Thymus (tissue), 14 donors: ENCODE measurements at places on chromosomes 11 and 22.

GRCh38 chr11:61080986-61081590 lies 21.2 kb upstream of the CD5 start:
- DNase-seq = no peak

DNA sequence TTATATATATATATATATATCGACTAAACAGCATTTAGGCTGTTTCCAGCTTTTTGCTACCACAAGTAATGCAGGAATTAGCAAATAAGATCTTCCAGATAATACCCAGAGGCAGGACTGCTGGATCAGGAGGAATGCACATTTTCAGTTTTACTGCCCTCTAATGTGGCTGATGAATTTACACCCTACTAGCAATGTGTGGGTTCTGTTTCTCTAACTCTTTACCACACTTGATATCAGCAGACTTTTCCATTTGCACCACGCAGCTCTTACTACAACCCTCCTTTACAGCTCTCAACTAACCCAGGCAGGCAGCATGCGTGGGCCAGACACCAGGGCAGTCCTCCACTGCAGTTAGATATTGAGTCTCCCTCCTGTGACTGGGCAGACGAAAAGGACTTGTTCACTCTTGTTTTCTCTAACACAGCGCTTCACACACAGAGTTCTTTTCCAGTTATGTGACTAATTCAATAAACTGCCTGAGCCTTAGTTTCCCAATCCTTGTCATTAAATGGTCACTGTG lies 67.7 kb downstream of the IGLL5 start:
- no peak for DNase-seq

DNA sequence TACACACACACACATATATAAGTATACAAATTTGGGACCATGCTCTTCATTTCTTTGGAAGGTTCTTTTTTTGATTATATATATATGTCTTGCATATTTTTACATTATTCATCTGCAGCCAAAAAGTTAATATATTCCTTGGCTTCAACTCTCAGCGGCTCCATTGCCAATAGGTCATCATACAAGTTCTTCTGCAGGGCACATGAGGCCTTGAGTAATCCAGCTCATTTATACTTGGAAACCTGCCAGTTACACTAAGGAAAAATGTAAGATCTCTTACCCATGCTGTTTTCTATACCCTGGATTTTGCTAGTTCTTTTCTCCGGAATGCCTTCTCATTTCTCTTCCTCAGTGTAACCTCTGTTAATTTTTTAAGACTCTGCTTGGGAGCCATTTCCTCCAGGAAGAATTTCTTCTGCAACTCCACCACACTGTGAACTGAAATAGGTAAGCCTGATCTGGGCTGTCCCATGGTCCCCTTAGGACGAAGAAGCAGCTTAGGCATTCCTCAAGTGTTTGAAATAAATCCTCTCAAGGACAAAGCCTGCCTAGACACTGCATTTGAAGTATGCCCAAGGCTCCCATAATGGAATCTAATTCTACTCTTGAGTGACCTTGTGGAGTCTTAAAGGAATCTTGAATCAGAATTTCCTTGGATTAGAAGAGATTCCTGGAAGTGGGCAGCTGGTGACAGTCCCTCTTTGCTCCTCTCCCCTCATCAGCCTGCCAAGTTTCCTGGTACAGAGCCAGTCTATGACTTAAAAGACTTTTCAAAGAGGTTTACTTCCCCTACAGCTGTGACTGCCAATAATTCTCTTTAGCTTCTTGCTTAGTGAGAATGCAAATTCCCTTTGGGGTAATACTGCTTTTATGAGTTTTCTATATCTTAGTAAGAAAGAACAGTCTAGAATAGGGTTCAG lies 182.8 kb downstream of the C11orf87 start:
- DNase-seq = no peak

GRCh38 chr22:38981005-38981991 lies 849 bp upstream of the APOBEC3B start:
- no peak for DNase-seq

GRCh38 chr11:68387840-68388239 lies 72.7 kb upstream of the PPP6R3 start:
- DNase-seq = no peak

- DNase-seq = no peak
These were observed 273.4 kb downstream of the FAM76B start for GRCh38 chr11:95516175-95516574.

GRCh38 chr22:48952256-48953102 lies 875.2 kb downstream of the BRD1 start:
- no peak for DNase-seq

DNA sequence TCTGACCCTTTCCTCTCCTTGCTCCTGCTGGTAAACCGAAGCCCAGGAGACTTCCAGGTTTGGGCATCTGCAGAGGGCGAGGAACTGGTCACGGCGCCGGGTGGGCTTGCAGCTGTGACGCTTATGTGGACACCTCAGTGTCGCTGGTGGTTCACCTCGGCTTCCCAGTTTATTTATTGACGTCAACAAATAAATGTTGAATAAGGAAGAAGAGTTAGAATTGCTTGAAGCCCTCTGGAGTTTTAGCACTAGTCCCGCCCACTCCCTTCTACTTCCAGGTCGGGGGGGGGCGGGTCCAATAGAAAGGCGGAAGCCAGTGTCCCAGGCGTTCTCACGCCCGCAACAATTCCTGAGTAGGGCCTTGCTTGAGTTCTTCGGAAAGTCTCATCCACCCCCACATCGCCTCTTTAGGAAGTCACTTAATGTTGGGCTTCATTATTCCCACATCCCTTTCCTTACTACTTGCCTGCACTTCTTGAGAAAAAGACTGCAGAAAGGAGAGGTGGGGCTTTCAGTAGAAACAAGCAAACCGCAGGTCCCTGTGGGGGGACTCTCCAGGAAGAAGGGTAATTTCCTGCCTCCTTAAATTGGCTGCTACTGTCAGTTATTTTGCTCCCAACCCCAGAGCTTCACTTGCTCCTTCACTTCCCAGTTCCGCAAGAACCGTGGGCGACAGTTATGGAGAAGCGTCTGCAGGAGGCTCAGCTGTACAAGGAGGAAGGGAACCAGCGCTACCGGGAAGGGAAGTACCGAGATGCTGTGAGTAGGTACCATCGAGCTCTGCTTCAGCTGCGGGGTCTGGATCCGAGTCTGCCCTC lies at the start of gene TTC9C:
Gene TTC9C (plus strand): TSS at position 316 of the 818 bp plus-strand sequence. CDS start 363 bp downstream, at position 679.
- DNase-seq = peak; percentile 91

DNA sequence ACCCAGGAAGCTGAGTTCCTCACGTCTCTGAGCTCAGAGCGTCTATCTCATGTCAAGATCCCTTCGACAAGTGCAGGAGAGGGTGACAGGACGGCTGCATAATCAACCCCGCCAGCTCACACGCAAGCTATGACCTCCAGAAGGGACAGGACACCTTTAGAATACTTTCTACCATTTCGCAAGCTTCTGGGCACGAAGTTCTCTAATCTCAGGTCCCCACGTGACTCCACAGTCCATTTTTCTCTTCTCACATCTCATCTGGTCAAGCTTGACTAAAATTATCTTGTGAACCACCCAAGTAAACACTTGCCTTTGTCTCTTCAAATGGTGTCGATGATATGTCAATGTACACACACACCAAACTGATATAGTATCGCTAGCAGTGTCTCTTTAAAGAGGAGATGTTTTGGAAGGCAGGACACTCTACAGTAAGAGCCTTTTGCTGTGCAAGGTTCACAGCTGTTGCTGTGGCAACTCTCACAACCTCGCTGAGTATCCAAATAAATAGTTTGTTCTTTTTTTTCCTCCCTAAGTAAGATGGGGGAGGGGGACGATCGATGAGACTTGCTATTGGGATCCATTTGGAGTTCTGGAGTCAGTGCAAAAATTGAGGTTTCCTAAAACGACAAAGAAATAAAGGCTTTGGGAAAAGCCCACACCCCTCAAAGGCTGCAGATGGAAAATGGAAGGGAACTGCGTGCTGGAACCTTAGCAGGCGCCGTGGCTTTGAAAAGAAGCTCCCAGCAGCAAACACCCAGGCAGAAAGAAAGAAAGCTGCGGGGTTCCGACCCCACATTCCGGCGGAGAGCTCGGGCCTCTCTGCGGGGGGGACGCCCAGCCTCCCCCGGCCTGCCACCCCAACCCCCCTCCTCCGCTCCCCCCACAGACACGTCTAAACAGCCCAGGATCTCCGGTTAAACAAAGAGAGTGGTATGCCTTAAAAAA lies 215.4 kb upstream of the UBASH3B start:
- no peak for DNase-seq

DNA sequence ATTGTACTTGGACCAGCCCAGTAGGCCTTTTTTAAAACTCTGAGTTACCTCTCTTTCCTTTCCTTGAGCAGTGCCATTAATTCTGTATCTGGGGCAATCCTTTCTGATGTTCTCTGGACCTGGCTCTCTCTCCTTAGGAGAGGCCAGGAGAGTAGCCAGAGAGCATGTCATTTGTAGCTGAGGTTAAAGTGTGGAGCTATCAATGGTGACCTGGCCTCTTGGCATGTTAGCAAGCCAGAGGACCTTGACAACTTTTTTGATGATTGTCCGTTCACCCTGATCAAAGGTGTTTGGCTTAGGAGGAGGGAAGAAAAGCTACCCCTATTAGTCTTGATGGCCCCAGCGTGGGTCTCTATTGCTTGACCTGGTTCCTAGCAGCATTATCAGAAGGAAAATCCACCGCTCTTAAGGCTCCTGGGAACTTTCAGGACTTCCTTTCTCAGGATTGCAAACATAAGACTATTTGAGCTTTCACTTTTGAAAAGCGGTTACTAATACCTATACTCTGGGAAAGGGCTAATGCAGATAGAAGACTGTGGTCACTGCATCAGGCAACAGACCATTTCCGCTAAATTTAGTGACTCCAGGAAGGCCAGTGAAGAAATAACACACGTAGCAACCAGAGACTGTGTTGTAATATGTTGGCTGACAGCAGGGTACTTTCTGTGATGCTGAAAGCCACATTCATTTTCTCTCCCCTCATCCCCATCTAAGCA lies 18.2 kb downstream of the LIMK2 start:
- no peak for DNase-seq

DNA sequence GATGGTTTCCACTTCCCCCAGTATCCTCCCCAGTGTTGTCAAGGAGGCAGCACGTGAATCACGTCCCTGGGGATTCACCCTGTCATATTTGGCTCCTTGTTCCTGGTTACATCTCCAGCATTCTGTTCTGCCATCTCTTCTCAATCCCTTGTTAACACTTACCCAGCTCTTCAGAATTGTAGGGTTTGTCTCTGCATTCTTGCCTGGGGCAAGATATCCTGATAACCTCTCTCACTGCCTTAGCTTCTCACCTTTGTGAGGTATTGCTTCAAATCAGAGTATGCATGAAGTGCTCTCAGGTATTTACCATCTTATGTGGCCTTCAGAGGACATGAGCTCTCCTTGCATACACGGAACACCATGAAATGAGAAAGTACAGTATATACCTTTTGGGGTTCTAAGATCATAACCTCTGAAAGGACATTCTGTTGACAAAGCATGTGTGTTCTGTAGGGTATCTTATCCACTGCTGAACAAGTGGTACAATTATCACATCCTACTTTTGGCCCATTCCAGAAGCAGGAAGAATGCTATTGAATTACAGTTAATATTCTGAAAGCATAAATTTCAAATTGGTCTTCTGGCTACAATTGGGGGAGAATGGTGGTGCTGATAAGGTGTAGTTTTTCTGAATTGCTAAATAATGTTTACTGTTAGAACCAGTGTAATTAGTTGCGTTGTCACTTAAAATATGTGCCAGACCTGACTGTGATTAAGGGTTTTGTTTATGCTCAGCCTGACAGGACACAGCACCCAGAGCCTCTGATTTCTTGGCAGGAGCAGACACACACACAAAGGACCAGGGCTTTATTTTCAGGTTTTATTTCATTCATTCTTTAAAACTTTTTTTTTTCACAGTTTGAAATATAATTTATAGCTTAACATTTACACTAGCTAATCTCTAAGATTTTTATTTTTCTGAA lies 32.7 kb downstream of the VSTM5 start:
- no peak for DNase-seq

- no peak for DNase-seq
These were observed 68.5 kb downstream of the C2CD3 start for GRCh38 chr11:74102321-74102720.

DNA sequence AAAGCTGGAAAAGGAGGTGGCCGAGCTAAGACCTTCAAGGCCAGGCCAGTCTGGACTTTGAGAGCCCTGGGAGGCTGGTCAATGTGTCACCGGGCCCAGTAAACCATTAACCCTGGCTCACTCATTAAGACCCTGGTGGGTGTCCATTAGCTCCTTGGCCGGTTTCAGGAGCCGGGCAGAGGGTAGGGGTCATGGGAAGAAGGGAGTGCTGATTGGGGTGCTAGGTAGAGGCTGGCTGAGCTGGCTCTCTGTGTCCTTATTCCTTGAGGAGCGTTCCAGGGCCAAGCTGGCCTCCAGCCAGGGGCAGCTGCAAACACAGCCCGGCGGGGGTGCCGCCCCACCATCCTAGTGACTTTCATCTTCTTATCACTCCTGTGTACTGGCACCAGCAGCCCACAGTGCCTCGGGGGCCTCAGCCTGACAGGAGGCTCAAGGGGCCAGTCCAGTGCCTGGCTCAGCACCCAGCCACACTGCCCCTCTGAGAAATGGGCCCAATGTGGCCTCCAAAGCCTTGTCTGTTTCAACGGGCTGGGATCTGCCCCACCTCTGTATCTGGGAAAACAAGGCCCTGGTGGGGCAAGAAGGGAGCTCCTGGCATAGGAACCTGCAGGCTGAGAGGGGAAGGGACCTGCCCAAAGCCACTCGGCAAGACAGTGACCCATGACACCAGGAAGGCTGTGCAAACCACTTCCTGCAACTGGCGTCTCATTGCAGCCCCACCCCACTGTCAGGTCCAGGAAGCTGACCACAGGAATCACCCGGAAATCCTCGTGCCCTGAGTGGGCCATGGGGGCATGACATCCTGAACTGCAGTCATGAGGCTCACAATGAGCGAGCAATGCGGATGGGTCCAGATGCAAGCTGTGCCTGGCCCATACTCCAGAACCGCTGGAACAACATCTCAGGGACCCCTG lies 15.1 kb upstream of the RGL4 start:
- DNase-seq = no peak

GRCh38 chr11:73204711-73205121 lies 13.4 kb upstream of the P2RY2 start:
- no peak for DNase-seq

DNA sequence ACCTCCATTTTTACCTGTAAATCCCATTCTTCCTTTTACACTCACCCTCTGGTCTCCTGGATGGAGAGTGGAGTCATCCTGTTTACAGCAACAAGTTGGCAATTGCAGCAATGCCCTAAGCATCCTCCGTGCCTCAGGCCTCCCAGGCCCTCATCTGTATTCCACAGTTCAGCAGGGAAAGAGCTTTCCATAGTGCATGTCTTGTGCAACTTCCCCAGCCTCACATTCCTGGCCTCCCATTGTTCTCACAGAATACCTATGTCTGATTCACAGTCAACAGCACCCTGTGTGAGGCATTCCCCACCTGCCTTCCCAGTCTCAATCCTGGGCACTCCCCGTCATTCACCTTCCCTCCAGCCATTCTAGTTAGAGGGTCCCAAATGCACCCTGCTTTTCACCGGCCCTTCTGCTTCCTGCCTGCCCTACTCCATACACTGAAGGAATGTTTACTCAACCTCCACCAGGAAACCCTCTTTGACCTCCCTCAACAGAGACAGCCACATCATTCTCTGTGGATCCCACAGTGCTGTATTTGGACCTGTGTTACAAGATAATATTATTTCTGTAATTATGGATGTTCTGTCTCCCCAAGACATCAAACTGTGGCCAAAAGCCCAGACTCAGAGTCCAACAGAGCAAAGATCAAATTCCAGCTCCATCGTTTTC lies 405.7 kb downstream of the BUD13 start:
- DNase-seq = no peak
